ENCODE measurements at places on chromosomes 2 and 18. TPM values are rescaled to one million over a fixed set of nuclear protein-coding genes. Genes with fewer than 3 reads are reported as not detected.

The C1QL2 gene
- total RNA-seq = not detected

The SLC23A3 gene
- total RNA-seq = 1.8 TPM

GRCh38 chr2:46893269-46893939 lies 22.2 kb downstream of the MCFD2 start:
- no peak for DNase-seq

DNA sequence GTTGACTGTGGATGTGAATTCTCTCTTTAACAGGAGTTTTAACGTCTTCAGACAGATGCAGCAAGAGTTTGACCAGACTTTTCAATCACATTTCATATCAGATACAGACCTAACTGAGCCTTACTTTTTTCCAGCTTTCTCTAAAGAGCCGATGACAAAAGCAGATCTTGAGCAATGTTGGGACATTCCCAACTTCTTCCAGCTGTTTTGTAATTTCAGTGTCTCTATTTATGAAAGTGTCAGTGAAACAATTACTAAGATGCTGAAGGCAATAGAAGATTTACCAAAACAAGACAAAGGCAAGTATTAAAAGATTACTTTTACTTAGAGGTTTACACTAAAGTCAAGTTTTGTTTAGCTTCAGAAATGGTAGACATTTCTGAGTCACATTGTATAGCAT lies 30.2 kb upstream of the TYMS start:
- DNase-seq = no peak

GRCh38 chr2:218780851-218781690 lies 876 bp upstream of the CYP27A1 start:
- no peak for DNase-seq

DNA sequence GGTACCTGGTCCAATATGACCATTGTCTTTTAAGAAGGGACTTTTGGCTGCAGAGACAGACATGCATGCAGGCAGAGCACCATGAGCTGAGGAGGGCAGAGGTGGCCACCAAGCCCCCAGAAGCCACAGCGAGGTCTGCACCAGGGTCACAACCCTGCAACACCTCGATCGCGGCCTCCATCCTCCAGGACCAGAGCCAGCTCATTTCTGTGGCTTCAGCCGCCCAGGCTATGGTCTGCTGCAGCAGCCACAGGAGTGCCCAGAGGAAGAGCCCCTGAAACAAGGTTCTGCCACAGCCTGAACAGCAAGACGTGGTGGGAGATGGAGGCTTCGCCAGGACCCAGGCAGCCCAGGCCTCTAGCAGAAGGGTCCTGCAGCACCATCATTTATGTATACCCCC lies 53.9 kb downstream of the ANKMY1 start:
- DNase-seq = no peak

- no peak for DNase-seq
Observed at GRCh38 chr2:138711812-138712211, 68.4 kb downstream of the NXPH2 start.

DNA sequence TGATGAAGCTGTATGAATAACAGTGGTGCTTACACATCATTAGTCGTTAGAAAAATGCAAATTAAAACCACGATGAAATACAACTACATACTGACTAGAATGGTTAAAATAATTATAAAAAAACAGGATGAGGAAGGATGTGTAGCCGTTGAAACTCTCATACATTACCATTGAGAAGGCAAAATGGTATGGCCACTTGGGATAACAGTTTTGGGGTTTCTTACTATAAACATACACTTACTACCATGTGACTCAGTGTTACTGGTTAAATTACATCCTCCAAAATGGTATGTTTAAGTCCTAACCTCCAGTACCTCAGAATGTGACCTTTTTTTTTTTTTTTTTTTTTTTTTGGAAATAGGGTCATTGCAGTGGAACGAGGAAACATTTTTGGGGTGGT lies 58.4 kb downstream of the UBE2E3 start:
- DNase-seq = no peak

- DNase-seq = no peak
Observed at GRCh38 chr2:10360850-10361588, 58.3 kb downstream of the HPCAL1 start.

GRCh38 chr2:208830203-208830602 lies 423.6 kb downstream of the PTH2R start:
- DNase-seq = no peak

DNA sequence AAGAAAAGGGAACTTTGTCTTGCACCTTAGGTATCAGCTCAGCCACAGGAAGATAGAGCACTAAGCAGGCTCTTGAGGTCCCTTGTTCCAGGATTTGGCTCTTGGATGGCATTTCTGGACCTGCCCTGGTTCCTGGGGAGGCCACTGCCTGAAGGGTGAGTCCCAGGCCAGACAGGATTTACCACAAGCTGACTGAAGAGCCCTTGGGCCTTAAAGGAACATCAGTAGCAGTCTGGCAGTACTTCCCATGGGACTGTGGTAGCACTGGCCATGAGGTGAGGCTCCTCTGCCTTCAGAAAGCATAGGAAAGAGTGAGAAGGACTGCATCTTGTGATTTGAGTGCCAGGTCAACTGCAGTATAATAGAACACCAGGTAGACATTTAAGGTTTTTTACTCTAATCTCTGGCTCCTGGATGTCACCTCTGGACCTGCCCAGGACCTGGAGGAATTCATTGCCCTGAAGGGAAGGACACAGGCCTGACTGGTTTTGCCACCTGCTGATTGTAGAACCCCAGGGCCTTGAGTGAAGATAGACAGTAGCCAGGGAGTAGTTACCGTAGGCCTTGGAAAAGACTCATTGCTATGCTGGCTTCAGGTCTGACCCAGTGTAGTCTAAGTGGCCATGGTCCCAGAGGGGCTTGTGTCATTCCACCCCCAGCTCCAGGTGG lies 154.4 kb upstream of the CREB1 start:
- DNase-seq = no peak

DNA sequence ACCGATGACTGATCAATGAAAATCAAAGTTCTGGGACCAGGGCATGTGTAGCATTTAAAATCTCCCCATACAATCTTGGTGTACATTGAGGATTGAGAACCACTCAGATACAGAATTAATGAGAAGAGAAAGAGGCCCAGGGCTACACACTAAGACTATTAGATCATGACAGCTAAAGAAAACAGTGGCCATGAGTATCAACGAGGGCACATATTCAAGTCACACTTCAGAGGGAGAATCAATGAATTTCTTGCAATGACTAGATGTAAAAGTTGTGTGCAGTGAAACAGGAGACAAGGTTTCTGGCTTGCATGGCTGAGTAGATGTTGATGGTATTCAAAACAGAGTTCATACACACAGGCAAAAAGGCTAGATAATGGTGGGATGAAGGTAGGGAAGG lies 29.1 kb downstream of the METTL8 start:
- DNase-seq = no peak

DNA sequence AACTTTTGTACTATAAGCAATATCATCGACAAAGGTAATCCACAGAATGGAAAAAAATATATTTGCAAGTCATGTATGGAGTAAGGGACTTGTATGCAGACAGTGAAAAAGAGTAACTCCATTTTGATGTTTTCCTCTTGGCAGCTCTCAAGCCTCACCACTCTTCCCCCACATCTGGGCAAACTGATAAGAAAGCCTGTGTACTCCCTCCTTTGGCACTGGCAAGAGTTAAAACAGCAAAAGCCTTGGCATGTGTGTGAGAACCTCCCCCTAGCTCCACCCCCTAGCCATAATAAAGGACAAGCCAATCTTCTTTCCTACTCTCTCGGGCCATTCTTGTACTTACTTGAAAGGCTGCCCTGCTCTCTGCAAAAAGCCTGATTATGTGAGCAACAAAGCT lies 335.2 kb downstream of the LRATD1 start:
- DNase-seq = no peak

GRCh38 chr2:28390746-28391563 lies 1.7 kb upstream of the FOSL2 start:
- no peak for DNase-seq

- DNase-seq = no peak
Observed at GRCh38 chr2:109448946-109449788, 164.6 kb downstream of the SEPTIN10 start.

- no peak for DNase-seq
Observed at GRCh38 chr18:58359620-58360019, 269.3 kb downstream of the ALPK2 start.

DNA sequence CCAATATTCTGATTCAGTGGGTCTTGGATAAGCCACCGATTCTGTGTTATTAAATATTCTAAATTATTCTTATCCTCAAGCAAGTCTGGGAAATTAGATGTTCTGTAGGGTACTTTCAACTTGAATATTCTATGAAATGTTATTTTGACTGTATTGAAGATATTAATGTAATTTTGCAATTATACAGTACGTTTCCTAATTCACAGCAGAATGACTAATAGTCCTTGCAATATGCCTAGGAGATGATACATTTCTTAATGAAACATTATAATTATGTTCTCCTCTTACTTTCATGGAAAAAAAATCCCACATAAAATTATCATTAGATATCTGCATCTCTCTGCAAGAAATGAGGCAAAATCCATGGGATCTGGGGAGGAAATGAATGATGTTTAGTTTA lies 46.2 kb upstream of the PLA2R1 start:
- no peak for DNase-seq

- no peak for DNase-seq
Observed at GRCh38 chr2:32874931-32875330, 71.8 kb upstream of the LTBP1 start.

GRCh38 chr2:205815673-205816072 lies 133.4 kb downstream of the NRP2 start:
- no peak for DNase-seq

- DNase-seq = no peak
Observed at GRCh38 chr18:5503740-5504139, 40.1 kb downstream of the EPB41L3 start.

All from activated CD4-positive, alpha-beta T cell treated with anti-CD3 and anti-CD28 coated beads, Interleukin-2, amount 10 ng/mL, durations not matched to agents 24 days and 14 days (primary cell).